Muscle of leg (tissue), 16 donors: ENCODE measurements at places on chromosomes 3 and 15.

GRCh38 chr3:183958226-183958625 is 59.5 kb downstream of the ABCC5 start:
- H3K27ac ChIP-seq, result no peak overlapping the region
- H3K4me3 ChIP-seq, result no peak overlapping the region
- no peak for DNase-seq
- no peaks in the 10 kb centered on the region for H3K4me1 ChIP-seq

- H3K36me3 ChIP-seq, result no peaks in the 10 kb centered on the region
- no peaks in the 10 kb centered on the region for H3K4me1 ChIP-seq
- no peaks in the 10 kb centered on the region for H3K27me3 ChIP-seq
These were observed 356.3 kb upstream of the TBL1XR1 start for GRCh38 chr3:177553579-177553978.

- H3K4me1 ChIP-seq, result no peaks in the 10 kb centered on the region
- no peak for DNase-seq
- H3K4me3 ChIP-seq, result no peak overlapping the region
These were observed 34.8 kb downstream of the DENND4A start for GRCh38 chr15:65757256-65757655.

GRCh38 chr3:172938788-172939187 is 188.3 kb downstream of the ECT2 start:
- H3K36me3 ChIP-seq, result no peaks in the 10 kb centered on the region
- no peak overlapping the region for H3K4me3 ChIP-seq
- DNase-seq, result no peak
- H3K27me3 ChIP-seq, result no peaks in the 10 kb centered on the region

DNA sequence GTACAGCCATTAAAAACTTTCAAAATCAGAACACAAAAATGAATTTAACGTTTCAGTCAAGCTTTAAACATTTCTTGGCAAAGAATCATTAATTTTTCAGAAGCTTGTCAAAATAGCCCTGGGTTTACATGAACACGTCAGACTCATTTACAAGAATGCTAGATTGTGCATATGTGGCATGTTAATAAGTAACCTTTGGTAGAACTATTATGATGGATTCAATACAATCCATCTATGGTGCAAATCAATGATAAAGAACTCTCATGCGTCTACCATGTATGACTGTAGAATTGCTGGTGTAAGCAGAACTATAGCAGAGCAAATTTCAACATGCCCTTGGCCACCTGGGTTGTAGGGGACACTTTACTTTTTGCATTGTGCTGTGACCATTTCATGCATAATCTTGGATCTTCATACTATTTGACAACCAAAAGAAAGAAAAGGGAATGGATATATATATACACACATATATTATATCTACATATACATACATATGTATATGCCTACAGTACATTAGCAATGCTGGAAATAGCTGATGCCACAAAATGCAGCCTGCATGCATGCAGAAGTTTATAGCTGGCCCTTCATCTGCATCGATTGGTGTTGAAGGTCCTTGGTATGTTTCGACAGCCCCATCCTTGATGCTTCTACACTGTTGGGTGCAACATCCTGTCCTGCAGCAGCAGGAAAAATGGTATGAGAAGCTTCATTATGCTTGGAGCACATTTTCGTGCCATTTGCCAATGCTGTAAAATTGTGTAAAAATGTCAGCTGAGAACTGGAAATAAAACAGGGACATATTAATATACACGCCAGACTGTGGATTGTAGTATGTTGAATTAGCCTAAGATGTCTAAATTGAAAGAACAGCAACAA is 189.0 kb downstream of the MBNL1 start:
- no peaks in the 10 kb centered on the region for H3K27me3 ChIP-seq
- no peak overlapping the region for H3K4me3 ChIP-seq
- H3K27ac ChIP-seq, result no peak overlapping the region
- peaks cover 22% of the 10 kb centered on the region for H3K36me3 ChIP-seq
- H3K4me1 ChIP-seq, result no peaks in the 10 kb centered on the region
- no peak for DNase-seq

DNA sequence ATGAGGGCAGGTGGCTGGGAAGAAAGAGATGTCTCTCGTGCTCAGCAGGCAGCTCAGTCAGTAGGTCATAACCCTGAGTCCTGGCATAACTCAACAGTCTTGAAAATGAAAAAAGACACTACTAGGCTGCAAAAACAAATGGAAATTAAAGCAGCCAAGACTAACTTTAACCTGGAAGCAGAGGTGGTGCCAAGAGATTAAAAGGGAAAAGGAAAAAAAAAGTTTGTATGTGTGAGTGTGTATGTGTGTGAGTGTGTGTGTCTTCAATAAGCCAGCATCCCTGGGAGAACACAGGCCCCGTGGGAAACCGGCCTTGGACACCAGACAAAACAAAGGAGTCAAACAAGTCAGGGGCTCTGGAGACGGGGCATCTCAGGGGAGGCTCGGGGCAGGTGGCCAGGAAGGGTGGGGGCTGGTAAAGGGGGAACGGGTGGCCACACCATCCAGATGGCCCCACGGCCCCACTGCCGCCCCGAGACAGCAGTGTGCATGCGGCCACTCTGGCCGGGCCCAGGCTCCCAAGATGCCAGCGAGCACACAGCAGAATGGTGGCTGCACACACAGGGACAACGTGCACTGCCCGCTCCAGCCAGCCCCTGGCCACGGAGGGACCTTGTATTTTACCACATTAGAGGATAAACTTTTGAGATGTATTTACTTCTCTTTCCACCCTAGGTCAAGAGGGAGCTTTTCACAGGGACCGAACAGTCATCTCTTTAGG is 23.8 kb downstream of the CYFIP1 start:
- no peaks in the 10 kb centered on the region for H3K36me3 ChIP-seq
- H3K27me3 ChIP-seq, result no peaks in the 10 kb centered on the region
- DNase-seq, result no peak
- peak overlapping the region; percentile 13 for H3K27ac ChIP-seq
- peaks cover 34% of the 10 kb centered on the region for H3K4me1 ChIP-seq

DNA sequence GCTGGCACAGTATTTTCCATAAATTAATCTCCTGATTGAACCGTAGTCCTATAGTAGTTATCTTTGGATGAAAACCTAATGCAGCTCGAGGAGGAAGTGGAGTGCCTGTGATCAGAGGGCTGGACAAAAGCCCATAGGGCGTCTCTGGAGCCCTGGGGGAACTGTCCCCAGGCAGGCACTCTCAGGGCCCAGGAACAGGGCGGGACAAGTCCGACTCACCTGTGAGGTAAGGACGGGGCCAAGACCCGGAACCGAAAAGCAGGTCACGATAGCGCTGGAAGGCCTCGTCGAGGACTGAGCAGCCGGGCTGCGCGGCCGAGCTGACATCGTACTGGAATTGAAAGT is 341 bp downstream of the HEXA start:
- peak overlapping the region; percentile 90 for H3K27ac ChIP-seq
- H3K4me1 ChIP-seq, result peaks cover 13% of the 10 kb centered on the region
- H3K27me3 ChIP-seq, result no peaks in the 10 kb centered on the region
- H3K36me3 ChIP-seq, result peaks cover 4% of the 10 kb centered on the region
